ENCODE measurements at places on chromosomes 3 and 15. TPM values are rescaled to one million over a fixed set of nuclear protein-coding genes. Genes with fewer than 3 reads are reported as not detected.

DNA sequence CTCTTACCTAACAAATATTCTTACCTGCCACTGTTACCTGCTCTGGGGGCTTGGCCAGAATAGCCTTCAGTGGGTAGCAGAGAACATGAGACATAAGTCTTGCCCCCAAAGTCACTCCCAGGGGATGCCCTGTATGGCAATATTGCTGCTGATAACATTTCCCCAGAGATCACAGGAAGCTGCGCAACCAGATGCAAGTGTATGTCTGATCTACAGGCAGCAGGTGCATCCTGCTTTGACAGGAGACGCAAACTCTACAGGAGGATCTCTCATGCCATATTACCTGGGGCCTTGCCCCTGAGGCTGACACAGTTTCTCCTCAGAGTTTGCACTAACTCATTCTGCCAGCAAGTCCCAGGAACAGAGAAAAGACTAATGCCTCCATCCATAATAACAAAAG, 174.4 kb upstream of the LPP start:
- no peaks in the 10 kb centered on the region for H3K27me3 ChIP-seq
- H3K27ac ChIP-seq, result no peak overlapping the region
- no peaks in the 10 kb centered on the region for H3K4me1 ChIP-seq
- no peak overlapping the region for H3K4me3 ChIP-seq

DNA sequence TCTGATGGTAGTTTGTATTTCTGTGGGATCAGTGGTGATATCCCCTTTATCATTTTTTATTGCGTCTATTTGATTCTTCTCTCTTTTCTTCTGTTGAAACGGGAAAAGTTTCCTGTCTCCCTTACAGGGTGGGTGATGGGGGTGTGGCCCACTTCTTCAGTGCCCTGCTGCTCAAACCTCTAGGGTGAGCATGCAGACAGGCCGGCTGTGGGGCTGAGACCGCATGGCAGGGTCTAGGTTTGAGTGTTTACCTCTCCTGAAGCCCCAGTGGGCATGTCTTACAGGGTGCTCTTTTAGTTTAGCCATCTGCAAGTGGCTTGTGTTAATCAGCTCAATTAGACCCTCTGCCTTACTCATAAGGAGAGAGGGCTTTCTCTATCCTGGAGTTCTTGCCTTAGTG, 450.0 kb upstream of the EPHA3 start:
- no peak overlapping the region for H3K4me3 ChIP-seq
- H3K27me3 ChIP-seq, result no peaks in the 10 kb centered on the region
- H3K4me1 ChIP-seq, result no peaks in the 10 kb centered on the region
- H3K27ac ChIP-seq, result no peak overlapping the region
- DNase-seq, result no peak

DNA sequence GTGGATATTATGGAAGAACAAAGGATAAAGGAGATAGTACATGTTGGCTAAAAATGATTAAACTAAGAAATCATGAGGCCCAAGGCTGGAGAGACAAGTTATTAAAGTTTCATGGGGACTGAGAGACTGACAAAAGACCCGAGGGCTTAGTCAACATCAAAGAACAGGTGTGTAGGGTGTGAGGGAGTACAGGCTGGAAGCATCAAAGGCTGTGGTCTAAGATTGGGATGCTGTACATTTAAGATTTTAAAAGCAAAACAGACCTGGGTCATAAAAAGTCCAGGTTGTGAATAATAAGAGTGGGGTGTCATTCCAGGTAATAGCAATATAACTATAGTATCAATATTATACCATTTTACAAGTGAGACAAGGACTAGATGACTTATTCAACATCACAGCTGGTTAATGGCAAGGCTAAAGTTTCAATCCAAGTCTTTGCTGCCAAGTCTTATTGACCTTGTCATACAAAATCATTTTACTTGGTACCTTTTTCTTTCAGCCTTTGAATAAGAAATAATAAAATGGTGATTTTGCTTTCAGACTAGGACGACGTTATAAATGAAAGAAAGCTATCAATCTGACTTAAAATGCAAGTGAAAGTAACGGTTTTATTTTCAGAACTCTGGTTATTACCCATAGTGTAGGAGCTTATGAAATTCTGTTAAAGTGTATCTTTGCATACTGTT, 211.6 kb downstream of the TNIK start:
- no peaks in the 10 kb centered on the region for H3K27me3 ChIP-seq
- no peak overlapping the region for H3K27ac ChIP-seq
- H3K4me3 ChIP-seq, result no peak overlapping the region
- no peaks in the 10 kb centered on the region for H3K36me3 ChIP-seq

HESX1 gene
- 0.28 TPM for polyA plus RNA-seq

- no peaks in the 10 kb centered on the region for H3K4me1 ChIP-seq
- DNase-seq, result no peak
- H3K27me3 ChIP-seq, result no peaks in the 10 kb centered on the region
- no peak overlapping the region for H3K4me3 ChIP-seq
Measured at GRCh38 chr3:148319960-148320359, 377.7 kb upstream of the AGTR1 start.

- H3K4me1 ChIP-seq, result peaks cover 3% of the 10 kb centered on the region
- no peaks in the 10 kb centered on the region for H3K27me3 ChIP-seq
- H3K36me3 ChIP-seq, result no peaks in the 10 kb centered on the region
- H3K27ac ChIP-seq, result no peak overlapping the region
- DNase-seq, result no peak
Measured at GRCh38 chr15:57662091-57662744, 44.3 kb upstream of the POLR2M start.

GABRB3 gene
- polyA plus RNA-seq, result 0.81 TPM

- H3K36me3 ChIP-seq, result no peaks in the 10 kb centered on the region
- H3K27me3 ChIP-seq, result no peaks in the 10 kb centered on the region
- DNase-seq, result no peak
- no peak overlapping the region for H3K27ac ChIP-seq
- H3K4me1 ChIP-seq, result no peaks in the 10 kb centered on the region
Measured at GRCh38 chr3:41601404-41601987, 360.4 kb downstream of the ULK4 start.

RTP3 gene
- polyA plus RNA-seq, result not detected

DNA sequence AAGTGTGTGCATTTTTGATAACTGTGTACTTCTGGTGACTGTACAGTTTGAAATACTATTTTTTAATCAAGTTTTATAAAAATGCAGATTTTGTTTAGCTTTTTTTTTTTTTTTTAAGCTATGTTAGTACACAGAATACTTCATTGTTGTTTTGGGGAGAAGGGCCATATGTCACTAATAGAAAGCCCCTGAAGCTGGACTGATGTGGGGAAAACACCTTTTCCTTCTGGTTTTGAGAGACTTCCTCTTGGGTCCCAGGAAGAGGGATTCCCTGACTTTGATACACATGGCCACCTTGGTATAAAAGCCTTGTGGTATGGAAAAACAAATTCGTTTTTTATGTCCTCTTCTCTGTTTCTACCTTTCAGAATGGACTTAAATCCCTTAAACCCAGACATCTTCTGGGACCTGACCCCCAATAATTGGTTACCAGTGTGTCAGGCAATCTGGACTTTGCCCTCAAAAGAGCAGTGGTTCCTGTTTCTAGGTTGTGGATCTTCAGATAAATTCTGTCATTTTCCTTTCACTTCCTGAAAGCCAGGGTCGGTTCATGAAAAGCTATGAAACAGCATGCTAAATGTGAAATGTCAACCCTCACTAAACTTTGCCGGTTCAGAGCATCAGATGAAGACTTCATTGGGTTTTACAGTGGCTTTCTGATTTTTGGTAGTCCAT, 31.1 kb upstream of the BLOC1S6 start:
- H3K4me3 ChIP-seq, result no peak overlapping the region
- H3K27ac ChIP-seq, result no peak overlapping the region
- H3K4me1 ChIP-seq, result no peaks in the 10 kb centered on the region
- H3K36me3 ChIP-seq, result no peaks in the 10 kb centered on the region

DNA sequence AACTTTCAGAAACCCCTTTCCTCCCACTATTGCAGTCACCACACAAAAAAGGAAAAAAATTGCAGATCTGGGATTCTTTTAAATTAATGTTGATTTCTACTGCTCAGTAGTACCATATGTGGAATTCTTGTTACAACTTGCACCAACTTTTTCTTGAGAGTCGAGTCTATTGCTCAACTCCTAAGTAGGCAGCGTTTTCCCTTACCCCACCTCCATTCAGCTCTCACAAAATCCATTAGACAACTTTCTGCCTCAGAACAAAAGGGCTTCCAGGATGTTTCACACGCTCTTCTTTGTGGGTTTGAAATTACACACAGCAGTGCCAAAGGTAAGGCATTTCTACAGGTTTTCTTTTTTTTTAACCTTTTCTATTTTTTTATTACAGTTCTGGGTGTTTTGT, 179.5 kb downstream of the ANXA2 start:
- H3K4me1 ChIP-seq, result no peaks in the 10 kb centered on the region
- DNase-seq, result no peak
- H3K4me3 ChIP-seq, result no peak overlapping the region
- H3K27ac ChIP-seq, result no peak overlapping the region
- peaks cover 16% of the 10 kb centered on the region for H3K27me3 ChIP-seq

- no peak for DNase-seq
- H3K27ac ChIP-seq, result no peak overlapping the region
Measured at GRCh38 chr15:38406436-38406835, 47.5 kb upstream of the FAM98B start.

SAMD7 gene
- polyA plus RNA-seq, result not detected

ACKR4 gene
- polyA plus RNA-seq, result 0.14 TPM

STXBP5L gene
- not detected for polyA plus RNA-seq

LSAMP gene
- 0.12 TPM for polyA plus RNA-seq

- H3K4me3 ChIP-seq, result no peak overlapping the region
- H3K27ac ChIP-seq, result no peak overlapping the region
- DNase-seq, result no peak
- peaks cover 20% of the 10 kb centered on the region for H3K4me1 ChIP-seq
- H3K27me3 ChIP-seq, result no peaks in the 10 kb centered on the region
Measured at GRCh38 chr15:101239724-101240136, 12.1 kb downstream of the CHSY1 start.

GRCh38 chr3:174777813-174778212, 81.3 kb upstream of the NAALADL2 start:
- no peak overlapping the region for H3K4me3 ChIP-seq
- no peaks in the 10 kb centered on the region for H3K27me3 ChIP-seq
- no peak for DNase-seq

DNA sequence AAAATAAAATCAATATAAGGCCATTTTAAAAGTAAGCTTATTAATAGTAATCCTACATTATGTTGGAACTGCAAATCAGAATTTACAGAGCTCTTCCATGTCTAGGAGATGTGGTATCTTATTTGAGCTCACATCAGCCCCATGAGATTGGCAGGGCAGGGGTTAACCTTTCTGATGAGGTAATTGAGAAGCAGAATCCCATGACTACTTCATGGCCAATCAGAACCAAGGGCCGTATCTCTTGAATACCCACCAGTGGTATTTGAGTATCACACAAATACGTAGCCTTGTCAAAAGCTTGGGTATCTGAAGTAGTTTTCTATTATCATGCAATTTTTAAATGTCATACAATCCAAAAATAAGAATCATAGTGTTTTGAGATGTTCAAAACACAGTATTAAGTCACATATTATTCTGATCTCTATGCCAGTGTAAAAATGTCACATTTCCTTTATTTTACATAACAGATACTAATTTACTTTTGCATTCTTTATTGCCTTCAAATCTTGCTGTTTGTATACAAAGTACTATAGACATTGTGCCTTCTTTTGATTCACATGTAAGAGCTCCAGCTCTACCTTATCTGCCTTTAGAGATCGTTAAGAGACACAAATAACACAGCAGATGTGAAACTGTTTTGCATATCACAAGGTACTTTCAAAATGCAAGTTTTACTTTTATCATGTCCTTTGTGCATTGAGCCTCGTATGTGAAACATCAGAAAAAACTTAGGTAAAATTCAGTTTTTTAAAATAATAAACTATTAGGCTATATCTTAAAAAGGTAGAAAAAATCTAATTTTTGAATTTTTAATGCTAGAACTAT, 251.7 kb upstream of the GOLGA6L4 start:
- H3K27ac ChIP-seq, result no peak overlapping the region
- H3K27me3 ChIP-seq, result no peaks in the 10 kb centered on the region
- no peaks in the 10 kb centered on the region for H3K36me3 ChIP-seq

MUC20 gene
- 0.25 TPM for polyA plus RNA-seq

DNA sequence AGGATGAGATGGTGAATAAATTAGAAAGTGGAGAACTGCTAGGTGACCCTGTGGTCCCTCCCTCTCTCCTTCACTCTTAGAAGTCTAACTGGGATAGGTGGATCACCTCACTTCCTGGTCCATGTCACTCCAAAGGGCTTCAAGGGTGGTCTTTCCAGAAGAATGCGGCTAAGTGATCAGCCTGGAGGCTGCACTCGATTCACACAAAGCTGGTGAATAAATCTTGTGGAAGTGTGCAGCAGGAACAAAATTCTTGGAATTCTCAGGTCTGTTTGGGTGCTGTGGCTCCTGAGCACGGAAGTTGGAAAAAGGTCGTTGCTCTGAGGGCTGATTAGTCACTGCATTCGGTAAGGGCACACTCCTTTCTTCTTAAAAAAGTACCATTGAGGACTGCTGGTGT, 46.3 kb downstream of the GASK1A start:
- peaks cover 13% of the 10 kb centered on the region for H3K27me3 ChIP-seq
- H3K4me3 ChIP-seq, result no peak overlapping the region
- no peaks in the 10 kb centered on the region for H3K4me1 ChIP-seq
- H3K36me3 ChIP-seq, result no peaks in the 10 kb centered on the region
- no peak overlapping the region for H3K27ac ChIP-seq

CPLX3 gene
- polyA plus RNA-seq, result 0.03 TPM

- no peak overlapping the region for H3K4me3 ChIP-seq
- no peaks in the 10 kb centered on the region for H3K36me3 ChIP-seq
- H3K27ac ChIP-seq, result no peak overlapping the region
- no peaks in the 10 kb centered on the region for H3K27me3 ChIP-seq
Measured at GRCh38 chr3:67774676-67775075, 120.3 kb upstream of the SUCLG2 start.

GRCh38 chr3:73143821-73144237, 82.4 kb downstream of the EBLN2 start:
- no peaks in the 10 kb centered on the region for H3K27me3 ChIP-seq
- no peak for DNase-seq
- H3K27ac ChIP-seq, result no peak overlapping the region
- H3K4me3 ChIP-seq, result no peak overlapping the region
- no peaks in the 10 kb centered on the region for H3K36me3 ChIP-seq

- peaks cover 9% of the 10 kb centered on the region for H3K27me3 ChIP-seq
- H3K4me3 ChIP-seq, result peak overlapping the region; percentile 59
- DNase-seq, result no peak
- H3K27ac ChIP-seq, result no peak overlapping the region
- no peaks in the 10 kb centered on the region for H3K36me3 ChIP-seq
- peaks cover 6% of the 10 kb centered on the region for H3K4me1 ChIP-seq
Measured at GRCh38 chr3:157542711-157543500, 39.7 kb upstream of the VEPH1 start.

- no peaks in the 10 kb centered on the region for H3K36me3 ChIP-seq
- no peak overlapping the region for H3K4me3 ChIP-seq
- peaks cover 28% of the 10 kb centered on the region for H3K27me3 ChIP-seq
- no peak overlapping the region for H3K27ac ChIP-seq
- H3K4me1 ChIP-seq, result peaks cover 10% of the 10 kb centered on the region
Measured at GRCh38 chr15:82048811-82049210, 3.0 kb upstream of the MEX3B start.

DNA sequence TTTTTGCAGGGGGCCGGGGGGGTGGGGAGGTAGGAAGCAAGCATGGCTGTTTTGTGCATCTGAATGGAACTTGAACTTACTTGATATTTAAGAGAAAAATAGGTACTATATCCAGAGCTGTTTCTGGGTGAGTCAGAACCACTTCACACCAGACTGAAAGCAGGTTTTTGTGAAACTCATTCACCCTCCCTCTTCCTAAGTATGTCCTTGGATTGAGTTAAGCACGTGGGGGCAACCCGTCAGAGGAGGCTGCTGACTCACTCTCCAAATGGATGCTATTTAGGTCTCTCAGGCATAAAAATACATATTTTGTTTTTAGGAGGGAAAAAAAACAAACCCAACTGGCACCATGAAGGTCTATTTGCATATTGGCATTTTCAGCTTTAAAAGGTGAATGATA, 270.3 kb downstream of the RYR3 start:
- peak; percentile 56 for DNase-seq
- no peaks in the 10 kb centered on the region for H3K27me3 ChIP-seq
- peaks cover 10% of the 10 kb centered on the region for H3K4me1 ChIP-seq

Measured in keratinocyte (primary cell).